NCI-H69 (cell line): ENCODE measurements at places on chromosomes 1 and 21.

GRCh38 chr1:211370669-211371068, 44.0 kb downstream of the TRAF5 start:
- peak; percentile 27 for DNase-seq

GRCh38 chr1:217586586-217586985, 44.3 kb downstream of the GPATCH2 start:
- DNase-seq = no peak

DNA sequence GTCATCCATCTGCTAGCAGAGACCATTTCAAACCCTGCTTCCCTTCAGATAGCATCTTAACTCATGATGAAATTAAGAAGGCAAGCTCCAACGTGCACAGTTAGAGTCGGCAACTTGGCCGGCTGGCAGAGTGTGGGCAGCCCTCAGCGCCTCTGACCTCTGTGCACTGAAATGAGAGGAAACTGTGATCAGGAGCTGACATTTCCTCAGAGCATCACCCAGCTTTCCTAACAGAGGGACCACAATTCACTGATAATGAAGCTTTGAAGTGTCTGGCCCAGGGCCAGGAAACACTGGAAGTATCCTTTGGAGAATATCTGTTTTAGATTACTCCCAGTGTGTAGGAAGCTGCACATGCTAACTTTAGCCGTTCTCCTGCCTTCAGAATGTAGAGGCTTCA, 145.0 kb upstream of the ZC3H11B start:
- peak; percentile 56 for DNase-seq

- peak; percentile 85 for DNase-seq
Measured at GRCh38 chr1:50704126-50704525, 255.9 kb downstream of the FAF1 start.

DNA sequence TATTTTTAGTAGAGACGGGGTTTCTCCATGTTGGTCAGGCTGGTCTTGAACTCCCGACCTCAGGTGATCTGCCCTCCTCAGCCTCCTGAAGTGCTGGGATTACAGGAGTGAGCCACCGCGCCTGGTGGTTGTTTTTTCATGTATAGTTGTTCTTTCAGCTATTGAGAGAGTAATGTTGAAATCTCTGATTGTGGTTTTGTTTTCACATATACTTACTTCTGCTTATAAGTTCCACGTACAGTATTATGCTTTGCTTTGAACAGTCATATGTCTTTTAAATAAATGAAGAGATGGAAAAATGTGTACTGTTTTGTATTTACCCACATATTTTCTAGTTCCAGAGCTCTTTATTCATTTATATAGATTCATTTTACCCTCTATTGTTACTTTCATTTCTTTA, 44.5 kb downstream of the MARK1 start:
- no peak for DNase-seq

DNA sequence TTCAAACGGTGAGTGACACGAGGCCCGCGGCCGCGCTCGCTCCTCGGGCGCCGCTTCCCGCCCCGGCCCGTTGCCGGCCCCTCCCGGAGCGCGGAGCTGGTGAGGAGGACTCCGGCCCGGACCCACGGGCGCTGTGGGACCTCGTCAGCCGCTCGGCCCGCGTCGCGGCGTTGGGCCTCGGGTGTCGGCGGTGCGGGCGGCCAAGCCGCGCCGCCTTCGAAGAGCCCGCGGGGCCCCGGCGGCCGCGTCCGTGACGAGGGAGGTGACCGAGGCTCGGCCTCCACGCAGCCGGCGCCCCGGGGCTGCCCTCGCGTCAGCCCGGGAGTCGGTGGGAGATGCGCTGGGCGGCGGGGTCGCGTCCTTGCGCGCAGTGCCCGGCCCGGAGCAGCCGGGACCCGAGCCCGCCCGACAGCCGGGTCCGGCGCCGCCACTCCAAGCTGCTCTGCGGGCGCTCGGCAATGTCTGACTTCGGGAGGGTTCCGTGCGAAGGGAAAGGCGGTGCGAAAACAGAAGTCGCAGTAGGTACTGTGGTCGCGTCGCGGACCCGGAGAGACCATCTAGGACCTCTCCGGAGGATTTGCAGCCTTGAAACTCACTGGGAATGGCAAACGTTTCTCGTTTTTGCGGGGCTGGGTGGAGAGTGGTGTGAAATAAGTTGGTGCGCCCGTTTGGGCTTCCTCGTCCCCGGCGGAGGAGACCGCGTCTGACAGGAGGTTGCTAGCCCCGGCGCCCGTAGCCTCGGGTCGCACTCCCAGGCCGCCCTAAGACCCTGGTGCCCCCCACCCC, 829 bp downstream of the SPEN start:
- peak; percentile 60 for DNase-seq

DNA sequence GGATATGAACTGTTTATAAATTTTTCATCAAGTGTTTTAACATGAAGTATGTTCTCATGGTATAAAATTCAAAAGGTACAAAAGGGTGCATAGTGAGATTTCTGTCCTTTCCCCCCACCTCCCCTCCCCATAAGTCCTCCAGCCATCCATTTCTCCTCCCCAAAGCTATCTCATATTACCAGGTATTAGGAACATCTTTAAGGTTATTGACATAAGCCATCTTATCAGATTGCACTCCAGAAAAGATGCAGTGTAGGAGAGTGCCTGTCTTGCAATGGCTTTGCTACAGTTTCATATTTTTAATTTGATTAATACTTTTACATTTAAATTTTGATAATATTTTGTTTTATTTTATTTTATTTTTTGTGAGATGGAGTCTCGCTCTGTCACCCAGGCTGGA, 13.5 kb upstream of the HPCAL4 start:
- no peak for DNase-seq

GRCh38 chr21:16279731-16280581, 550.2 kb downstream of the USP25 start:
- DNase-seq = no peak

DNA sequence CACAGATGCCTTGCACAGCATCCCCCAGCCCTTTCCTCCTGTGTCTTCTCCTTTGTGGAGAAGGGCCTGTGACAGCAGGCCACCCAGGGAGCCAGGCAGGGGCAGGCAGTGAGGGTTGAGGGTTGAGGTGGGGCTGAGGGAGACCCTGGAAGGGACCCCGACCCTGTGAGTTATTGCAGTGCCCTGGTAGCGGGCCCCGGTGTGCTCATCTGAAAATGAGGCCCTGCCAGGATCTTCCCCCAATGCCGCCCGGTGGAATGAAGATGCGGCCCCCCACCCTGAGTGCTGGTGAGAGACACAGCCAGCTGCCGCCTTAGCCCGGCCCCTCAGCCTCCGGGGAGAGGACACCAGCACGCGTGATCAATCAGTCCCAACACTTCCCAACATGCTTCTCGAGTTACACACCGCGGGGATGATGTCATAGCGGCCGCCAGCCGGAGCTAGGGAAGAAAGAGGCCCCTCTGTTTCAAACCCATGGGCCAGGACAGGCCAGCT, 36.2 kb upstream of the ACTRT2 start:
- DNase-seq = no peak

- DNase-seq = no peak
Measured at GRCh38 chr1:195236991-195237889, 1371.0 kb downstream of the KCNT2 start.

GRCh38 chr1:40352126-40352525, 21.4 kb upstream of the SMAP2 start:
- no peak for DNase-seq

- DNase-seq = no peak
Measured at GRCh38 chr1:89657886-89658285, 25.0 kb downstream of the LRRC8C start.

DNA sequence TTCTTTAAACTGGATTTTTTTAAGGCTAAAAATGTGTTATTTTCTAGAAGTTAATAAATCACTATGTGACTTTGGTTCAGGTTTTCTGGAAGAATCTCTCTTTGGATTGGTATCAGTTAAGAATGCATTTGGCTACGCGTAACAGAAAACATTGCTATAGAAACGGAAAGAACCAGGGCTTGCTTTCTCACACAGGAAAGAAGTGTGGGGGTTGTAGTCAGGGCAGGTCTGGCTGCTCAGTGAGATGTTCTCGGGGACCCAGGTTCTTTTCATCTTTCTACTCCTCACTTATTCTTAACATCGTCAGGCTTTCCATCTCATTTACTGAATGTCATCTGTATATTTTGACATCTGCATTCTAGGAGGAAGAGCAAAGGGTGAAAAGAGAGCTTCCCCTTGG, 191.4 kb downstream of the ZBTB18 start:
- no peak for DNase-seq

DNA sequence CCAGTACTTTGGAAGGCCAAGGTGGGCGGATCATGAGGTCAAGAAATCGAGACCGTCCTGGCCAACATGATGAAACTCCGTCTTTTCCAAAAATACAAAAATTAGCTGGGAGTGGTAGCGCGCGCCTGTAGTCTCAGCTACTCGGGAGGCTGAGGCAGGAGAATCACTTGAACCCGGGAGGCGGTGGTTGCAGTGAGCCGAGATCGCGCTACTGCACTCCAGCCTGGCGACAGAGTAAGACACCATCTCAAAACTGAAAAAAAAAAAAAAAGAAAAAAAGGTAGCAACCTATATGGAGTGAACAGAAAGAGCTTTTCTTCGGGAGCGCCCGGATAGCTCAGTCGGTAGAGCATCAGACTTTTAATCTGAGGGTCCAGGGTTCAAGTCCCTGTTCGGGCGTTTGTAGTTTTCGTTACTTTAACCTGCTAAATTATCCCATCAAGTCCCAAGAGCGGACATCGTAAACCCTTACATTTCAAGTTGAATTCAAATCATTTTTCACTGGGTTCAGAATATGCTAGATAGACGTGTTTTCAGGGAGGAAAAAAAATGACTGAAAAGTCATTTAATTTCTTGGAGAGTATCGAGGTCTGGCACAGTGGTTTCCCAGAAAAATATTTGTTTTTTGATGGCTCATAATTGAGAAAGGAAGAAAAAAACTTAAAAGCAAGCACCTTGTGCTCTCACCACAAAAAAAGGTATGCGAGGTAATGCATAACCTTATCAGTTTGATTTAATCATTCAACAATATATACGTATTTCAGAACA, 9.8 kb upstream of the MDM4 start:
- peak; percentile 94 for DNase-seq

DNA sequence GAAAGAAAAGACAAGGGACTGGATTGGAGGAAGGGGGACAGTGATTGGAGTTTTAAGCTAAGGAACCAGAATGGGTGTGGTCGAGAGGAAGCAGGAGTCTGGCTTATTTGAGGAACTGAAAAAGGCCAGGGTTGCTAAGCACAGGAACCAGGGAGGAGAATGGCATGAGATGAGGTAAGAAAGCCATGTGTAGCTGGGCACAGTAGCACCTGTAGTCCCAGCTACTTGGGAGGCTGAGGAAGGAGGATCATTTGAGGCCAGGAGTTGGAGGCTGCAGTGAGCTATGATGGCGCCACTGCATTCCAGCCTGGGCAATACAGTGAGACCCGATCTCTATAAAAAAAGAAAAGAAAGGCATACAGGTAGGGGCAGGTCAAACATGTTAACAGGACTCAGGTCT, 8.1 kb upstream of the KHDRBS1 start:
- DNase-seq = no peak

- peak; percentile 97 for DNase-seq
Measured at GRCh38 chr1:183652547-183653461, at the start of gene APOBEC4. TSS of gene APOBEC4 (minus strand) at chr1:183653316. CDS start at chr1:183648781, 4,535 bp downstream.

- peak; percentile 85 for DNase-seq
Measured at GRCh38 chr1:153352523-153352922, 3.9 kb upstream of the PGLYRP4 start.

DNA sequence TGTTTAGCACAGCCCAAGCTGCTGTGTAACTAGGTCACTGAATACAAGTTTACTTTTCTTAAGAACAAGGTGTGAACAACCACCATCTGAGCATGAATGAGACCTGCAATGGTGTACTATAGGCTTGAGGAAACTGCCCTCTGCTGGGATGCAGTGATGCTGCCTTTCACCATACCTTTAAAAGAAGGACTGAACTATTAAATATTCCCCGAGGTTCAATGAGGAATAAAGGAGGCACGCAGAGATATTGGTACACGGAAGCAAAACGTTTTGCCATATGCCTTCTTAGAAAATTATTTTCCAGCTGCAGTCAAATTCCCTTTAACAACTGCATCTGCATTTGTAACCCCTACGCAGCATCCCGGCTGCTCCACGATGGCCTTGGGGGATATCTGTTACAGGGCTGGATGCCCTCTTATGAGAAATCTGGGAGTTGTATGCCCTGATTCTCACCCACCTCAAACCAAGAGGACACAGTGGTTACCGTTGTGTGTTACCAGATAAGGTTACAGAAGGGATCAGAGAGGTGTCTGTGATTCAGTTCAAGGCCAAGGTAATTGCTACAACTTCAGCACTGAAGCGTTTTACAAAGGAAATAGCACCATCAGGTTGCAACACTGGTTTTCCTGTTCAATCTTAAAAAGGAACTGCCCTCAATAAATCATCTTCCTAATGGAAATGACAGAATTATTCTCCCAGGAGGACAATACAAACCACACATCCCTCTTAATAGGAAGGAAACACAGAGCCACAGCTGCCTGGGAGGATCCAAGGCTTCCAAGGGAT, 470.5 kb downstream of the LTN1 start:
- peak; percentile 2 for DNase-seq

- no peak for DNase-seq
Measured at GRCh38 chr1:22526677-22527076, 36.6 kb upstream of the EPHA8 start.

GRCh38 chr1:86712088-86712860, 7.9 kb downstream of the SH3GLB1 start:
- DNase-seq = no peak

DNA sequence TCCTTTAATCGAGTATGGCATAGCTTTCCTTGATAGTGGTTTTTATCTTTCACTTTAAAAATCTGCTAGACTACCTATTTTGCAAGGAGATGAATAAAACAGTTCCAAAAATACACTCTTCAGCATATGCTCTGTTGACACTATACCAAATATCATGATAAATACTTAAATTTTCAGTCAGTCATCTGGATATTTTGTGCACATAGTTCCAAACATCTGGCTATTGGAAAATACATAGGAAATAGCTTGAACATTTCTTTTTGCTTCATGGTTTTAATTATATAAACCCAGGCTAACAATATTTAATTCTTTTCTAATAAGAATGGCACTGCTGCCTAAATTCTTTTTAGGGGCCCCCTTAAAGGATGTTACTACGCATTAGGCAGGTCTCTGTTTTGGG, 342.1 kb downstream of the NEGR1 start:
- no peak for DNase-seq

GRCh38 chr1:179816196-179816960, 61.2 kb downstream of the TOR1AIP2 start:
- peak; percentile 63 for DNase-seq

GRCh38 chr1:180237869-180238476, 7.9 kb downstream of the LHX4 start:
- peak; percentile 92 for DNase-seq

GRCh38 chr1:71859806-71860205, 422.5 kb downstream of the NEGR1 start:
- DNase-seq = no peak
